Head of caudate nucleus (tissue), 42 donors: ENCODE measurements at places on chromosomes 6 and 20.

DNA sequence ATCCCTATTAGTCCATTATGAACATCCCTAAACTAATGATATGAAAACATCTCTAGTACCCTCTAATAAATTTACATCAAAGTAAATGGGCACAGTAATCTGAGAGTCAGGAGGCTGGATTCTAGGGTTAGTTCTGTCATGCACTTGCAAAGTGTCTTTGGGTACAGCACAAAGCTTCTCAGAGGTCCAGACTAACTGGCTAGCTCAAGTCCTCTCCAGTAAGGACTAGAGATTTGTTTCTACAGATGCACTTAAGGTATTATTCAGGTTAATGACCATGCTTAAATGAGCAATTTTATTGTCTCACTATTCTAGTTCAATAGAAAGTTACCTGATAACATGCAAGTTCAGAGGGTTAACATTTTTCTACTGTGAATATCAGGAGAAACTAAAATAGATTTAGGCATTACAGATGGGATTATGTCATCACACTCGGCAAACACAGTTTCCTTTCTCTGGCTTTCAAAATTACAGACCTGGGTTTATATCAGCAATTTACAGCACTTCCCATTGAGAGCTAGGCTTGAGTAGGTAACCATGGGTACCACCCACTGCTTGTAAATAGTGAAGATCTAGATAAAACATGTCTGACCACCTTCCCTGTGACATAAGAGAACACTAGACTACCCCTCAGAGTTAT, 402.9 kb upstream of the RUNX2 start:
- no peak for DNase-seq

DNA sequence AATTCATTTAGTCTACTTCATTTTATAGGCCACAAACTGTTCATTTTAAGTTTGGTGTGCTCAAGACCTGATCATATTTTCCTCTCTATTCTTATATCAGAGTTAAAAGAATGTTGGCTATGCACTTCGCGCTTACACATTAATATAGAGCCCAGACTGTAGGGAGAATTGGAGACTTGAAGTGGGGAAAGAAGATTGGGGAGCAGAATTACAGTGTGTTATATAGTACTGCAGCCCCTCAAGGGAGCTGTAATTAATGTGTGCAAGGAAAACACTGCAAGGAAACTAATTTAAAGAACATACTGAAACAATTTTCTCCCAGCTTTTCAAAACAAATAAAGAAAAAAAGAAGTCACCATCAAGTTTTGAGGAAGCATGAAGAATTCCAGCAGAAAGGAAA, 572.7 kb upstream of the FLRT3 start:
- DNase-seq = no peak

GRCh38 chr6:31878726-31879125, at the start of gene SLC44A4:
SLC44A4 (minus strand) TSS chr6:31878997; CDS start chr6:31878980, 17 bp downstream.
- no peak for DNase-seq

- DNase-seq = no peak
Measured at GRCh38 chr6:17653198-17653882, 53.2 kb downstream of the FAM8A1 start.

- no peak for DNase-seq
Measured at GRCh38 chr20:732727-733126, 35.6 kb downstream of the SLC52A3 start.

- DNase-seq = no peak
Measured at GRCh38 chr6:21791581-21791980, 198.0 kb downstream of the SOX4 start.

GRCh38 chr20:32019156-32019510, 8.9 kb downstream of the CCM2L start:
- no peak for DNase-seq

DNA sequence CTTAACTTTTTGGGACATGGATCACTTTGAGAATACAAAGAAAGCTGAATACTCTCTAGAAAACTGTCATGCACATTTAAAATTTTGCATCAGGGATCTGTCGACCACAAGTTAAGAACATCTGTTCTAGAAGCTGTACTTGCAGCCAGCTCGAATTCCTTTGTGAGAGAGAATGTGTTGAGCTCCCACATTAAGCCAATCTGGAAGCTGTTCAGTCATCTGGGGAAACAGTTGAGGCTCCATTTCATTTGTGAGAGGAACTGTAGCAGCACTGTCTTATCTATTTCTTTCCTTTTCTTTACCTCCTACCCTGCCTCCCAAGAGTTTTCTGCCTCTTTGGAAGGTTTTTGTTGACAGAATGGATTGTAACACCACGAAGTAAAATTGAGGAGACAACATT, 50.8 kb downstream of the KAT14 start:
- DNase-seq = no peak

DNA sequence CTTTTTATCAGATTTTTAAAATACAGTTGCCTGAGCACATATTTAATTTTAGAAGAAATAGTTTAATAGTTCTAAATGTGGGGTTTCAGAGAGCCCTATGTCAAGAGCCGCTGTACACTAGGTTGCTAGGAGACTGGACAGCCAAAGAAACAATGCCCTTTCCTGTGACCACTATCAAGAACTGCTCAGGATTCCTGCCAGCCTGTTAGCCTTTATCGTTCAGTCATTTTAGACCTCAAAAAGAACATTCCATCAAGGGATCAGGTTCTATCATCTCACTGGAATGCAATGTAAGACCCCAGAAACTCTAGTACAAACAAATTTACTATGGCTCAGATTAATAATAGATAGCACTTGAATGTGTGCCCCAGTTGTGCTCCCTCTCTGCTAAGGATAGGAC, 181.2 kb upstream of the CCN2 start:
- DNase-seq = no peak

- no peak for DNase-seq
Measured at GRCh38 chr20:20518263-20518662, 150.4 kb downstream of the INSM1 start.

DNA sequence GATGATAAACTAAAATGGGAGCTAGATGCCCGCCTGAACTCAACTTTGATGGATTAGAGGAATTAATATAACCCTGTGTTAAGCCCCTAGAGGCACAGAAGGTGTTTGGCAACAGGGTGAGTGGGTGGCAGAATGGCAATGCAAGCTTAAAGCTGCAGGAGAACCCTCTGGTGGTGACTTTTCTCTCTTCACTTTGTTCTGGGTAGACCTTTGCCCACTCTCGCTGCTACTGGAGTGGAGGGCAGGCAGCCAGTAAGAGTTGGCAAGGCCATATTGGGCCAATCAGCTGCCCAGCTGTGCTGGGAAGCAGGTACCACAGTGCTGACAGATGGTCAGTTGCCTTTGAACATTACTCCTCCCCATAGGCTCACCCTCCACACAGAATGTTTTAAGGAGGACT, 468.2 kb downstream of the MMUT start:
- no peak for DNase-seq

GRCh38 chr6:162046324-162046723, 681.2 kb downstream of the PRKN start:
- no peak for DNase-seq

DNA sequence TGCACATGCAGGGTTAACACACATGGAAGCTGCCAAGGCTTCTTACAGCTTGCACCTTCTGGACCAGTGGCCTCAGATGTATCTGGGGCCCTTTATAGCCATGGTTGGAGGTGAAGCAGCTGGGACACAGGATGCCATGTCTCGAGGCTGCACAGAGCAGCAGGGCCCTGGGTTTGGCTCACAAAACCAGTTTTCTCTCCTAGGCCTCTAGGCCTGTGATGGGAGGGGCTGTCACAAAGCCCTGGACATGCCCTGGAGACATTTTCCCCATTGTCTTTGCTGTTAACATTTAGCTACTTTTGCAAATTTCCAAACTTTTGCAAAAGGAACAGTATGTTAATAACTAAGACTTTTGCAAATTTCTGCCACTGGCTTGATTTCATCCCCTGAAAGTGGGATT, 18.2 kb upstream of the GSTA1 start:
- no peak for DNase-seq

DNA sequence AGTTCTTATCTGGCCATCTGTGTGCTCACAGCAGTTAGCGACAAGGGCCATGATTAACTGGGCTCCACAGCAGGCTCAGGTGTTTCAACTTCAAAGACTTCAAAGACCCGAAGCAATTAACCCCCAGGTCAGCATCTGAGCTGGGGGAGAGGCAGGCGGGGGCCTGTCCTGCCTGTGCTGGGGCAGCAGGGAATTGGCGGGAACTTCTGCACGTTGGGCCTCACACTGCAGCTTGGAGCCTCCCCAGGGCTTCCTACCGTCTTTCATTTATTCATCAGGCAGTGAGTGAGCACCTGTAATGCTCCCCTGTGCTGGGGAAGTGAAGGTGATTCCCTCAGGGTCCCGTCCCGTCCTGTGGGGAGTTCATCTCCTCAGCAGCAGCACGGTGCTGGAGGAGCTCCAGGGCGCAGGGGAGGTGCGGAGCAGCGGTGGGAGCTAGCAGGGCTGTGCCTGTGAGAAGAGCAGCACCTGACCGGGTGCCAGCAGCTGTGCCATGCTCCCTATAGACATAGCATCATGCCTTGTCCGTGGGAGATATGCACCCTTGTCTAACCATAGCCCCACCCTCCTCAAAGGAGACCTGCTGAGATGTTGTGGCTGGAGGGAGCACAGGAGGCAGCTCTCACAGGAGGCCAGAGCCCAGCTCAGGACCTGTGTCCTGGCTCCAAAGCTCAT, 51.8 kb upstream of the FRMD1 start:
- no peak for DNase-seq

DNA sequence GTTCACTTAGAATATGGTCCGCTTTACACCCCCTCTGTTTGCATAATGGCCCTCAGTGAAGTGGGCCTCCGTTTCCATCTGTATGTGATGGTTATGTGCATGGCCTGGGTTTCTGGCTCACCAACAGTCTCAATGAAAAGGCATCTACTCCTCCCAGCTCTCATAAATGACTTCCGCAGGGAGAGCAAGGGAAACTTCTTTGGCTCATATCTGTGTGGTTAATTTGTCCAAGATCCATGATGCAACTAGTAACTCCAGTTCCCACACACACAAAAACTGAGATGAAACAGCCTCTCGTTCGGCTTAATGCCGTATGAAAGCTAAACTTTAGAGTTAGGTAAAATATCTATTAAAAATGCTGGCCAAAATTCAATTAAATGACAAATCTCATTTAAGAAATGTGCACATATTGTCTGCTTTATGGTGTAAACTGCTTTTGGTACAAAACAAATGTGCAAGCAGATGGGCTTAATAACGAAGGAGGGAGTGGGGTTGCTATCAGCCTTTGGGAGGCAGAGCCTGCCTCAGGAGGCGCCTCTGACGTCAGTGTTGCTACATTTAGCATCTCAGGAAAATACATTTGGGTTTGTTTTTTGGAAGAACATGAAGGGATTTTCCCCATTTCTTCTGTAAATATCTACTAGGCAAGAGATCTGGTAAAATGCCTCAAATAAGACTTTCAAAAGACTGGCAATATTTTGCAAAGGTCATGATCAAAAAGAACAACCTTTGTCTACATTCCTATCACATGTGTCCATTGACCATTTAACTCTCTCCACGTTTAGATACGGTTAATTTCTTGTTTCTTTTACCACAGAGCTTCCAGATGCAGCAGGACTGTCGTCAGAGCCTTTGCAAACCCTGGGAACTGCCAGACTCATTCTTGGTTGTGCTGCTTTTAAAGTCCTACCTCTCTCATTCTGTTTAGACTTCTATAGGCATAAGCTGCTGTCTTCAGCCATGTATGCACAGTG, 96.8 kb downstream of the ARMC2 start:
- no peak for DNase-seq

DNA sequence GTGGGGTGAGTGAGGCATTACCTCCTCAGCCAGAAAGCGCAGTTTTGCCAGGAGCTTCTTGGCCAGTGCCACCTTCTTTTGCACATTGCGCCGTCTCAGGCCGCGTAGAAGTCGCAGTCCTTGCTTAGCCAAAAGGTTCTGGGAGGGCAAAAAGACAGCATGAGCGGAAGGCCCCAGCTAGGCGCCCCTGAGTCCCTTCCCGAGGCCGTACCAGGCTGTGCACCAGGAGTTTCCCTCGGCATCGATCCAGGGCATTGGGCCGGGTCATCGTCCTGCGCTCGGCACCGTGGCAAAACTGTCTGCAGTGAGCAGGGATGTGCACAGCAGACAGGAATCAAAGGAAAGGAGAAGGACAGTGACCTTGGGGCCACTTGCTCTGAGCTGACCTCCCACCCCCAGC, 20.2 kb upstream of the SPAG4 start:
- DNase-seq = no peak

GRCh38 chr20:62449951-62450691, 22.8 kb upstream of the RBBP8NL start:
- no peak for DNase-seq

DNA sequence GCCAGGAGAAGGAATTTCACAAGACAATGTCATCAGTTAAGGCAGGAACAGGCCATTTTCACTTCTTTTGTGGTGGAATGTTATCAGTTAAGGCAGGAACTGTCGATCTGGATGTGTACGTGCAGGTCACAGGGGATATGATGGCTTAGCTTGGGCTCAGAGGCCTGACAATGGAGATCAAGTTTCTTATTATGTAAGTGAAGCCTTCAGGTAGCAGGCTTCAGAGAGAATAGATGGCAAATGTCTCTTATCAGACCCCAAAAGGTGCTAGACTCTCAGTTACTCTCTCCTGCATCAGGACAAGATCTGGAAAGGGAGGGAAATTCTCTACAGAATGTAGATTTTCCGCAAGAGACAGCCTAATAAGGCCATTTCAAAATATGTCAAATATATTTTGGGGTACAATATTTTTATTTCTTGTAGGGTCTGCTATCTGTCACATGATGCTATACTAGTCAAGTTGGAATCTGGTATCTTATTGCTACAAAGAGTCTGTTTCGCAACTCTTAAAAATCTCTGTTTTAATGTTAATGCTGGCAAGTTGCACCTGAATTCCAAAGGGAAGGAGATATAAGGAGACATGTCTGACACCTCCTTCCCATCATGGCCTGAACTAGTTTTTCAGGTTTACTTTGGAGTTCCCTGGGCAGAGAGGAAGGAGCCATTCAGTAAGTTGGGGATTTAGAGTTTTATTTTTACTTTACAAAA, 48.8 kb downstream of the TRDN start:
- no peak for DNase-seq

- DNase-seq = no peak
Measured at GRCh38 chr6:33028220-33028849, 18.9 kb upstream of the HLA-DOA start.

GRCh38 chr20:31903627-31904386, 33.4 kb downstream of the TTLL9 start:
- DNase-seq = no peak

DNA sequence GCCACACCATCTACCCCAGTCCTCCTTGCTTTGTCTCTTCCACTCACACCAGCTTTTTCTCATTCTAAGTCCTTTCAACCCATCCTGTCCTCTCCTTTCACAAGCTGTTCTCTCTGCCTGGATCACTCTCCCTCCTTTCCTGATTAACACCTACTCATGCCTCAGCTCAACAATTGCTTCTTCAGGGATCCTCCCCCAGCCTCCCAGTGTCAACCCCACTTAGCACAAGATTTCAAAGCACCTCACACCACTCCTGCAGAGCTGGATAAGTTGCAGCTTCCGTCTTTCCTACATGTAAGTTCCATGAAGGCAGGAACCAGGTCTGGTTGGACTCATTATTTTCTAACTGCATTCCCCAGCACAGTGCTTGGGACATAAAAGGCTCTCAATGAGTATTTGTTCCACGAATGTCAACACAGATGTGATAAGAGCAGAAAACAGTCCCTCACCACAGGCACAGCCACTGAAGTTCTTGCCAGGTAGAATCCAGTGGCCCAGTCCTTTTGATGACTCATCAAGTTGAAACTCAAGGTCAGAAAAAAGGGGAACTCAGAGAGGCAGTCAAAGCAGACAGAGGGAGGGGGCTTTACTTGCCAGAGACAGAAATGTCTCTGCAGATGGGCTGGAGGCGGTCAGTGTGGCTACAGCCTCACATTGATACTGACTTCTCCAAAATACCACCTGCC, 193.4 kb upstream of the PRDM1 start:
- DNase-seq = peak; percentile 61
